Neural crest cell (in vitro differentiated cells): ENCODE measurements at places on chromosomes 12 and 14.
A peak's percentile ranks its signal among the peaks of the same experiment; 100 is the strongest.

DNA sequence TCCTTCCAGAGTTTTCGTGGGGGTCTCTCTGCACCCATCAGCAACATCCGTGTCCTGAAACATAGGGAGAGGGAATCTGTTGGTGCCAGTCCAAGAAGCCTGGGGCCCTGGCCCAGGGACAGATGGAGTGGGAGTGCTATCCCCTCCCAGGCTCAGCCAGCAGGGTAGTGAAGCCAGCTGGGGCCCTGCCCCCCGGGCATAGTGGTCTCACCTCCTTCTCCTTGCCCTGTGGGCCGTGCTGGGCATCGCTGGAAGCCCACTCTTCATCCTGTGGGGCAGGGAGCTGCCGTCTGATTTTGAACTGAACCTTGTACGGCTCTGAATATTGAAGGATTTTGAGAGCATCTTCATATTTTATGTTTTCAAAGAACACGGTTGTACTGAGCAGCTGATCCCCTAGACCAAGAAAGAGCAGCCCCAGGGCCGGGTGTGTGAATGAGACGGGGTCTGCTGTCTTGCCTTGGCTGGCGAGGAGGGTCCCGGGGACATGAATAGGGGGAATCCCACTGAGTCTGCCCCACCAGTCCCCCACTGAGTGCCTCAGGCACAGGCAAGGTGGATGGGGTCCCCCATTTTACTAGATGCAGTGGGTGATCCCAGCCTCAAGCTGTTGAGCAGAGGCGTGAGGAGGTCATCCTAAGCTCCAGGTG, 23.3 kb downstream of the AHNAK2 start:
- DNase-seq, result no peak

DNA sequence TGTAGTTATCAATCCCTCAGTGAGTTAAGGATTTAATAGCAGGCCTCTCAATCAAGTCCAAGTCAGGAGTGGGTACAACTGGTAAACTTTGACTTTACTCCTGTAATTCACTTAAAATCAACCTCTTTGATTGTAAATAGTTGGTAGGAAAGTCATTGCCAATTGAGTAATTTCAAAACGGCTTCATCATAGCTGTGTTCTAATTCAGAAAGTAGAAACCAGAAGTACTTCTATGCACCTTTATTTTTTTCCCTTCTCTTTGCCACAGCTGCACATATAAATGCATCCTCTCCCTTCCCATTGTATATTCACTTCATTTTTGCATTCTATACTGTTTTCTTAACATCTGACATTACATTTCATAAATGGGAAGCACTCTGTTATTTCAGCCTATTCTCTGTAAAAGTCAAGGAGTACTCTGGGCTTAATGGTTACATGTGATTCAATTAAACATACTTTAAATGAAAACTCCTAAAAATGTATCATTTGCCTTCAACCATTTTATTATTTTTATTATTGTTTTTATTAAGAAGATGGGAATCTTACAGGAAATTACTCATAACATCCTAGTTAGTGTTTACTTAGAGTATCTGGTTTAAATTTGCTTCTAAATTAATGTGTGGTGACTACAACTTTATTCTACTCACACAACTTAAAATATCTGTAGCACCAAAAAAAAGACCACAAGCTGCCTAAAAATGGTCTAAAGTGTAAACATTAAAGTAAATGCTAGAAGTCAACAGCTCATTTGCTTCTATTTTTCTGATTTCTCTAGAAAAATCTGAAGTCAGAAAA, 171.2 kb downstream of the CEP128 start:
- no peak for DNase-seq

DNA sequence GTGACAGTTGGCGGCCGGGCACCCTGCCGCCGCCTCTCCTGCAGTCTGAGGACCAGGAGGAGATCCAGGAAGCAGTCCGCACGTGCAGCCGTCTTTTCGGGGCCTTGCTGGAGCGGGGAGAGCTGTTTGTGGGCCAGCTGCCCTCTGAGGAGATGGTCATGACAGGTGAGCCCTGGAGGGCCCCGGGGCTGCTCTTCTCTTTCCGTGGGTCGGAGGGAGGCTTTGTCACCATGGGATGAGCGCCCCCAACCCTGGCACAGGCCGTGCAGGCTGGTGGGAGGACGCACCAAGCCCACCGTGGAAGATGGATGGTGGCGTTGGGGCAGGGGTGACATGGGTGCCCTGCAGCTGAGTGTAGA, 532 bp downstream of the NOC4L start:
- no peak for DNase-seq

DNA sequence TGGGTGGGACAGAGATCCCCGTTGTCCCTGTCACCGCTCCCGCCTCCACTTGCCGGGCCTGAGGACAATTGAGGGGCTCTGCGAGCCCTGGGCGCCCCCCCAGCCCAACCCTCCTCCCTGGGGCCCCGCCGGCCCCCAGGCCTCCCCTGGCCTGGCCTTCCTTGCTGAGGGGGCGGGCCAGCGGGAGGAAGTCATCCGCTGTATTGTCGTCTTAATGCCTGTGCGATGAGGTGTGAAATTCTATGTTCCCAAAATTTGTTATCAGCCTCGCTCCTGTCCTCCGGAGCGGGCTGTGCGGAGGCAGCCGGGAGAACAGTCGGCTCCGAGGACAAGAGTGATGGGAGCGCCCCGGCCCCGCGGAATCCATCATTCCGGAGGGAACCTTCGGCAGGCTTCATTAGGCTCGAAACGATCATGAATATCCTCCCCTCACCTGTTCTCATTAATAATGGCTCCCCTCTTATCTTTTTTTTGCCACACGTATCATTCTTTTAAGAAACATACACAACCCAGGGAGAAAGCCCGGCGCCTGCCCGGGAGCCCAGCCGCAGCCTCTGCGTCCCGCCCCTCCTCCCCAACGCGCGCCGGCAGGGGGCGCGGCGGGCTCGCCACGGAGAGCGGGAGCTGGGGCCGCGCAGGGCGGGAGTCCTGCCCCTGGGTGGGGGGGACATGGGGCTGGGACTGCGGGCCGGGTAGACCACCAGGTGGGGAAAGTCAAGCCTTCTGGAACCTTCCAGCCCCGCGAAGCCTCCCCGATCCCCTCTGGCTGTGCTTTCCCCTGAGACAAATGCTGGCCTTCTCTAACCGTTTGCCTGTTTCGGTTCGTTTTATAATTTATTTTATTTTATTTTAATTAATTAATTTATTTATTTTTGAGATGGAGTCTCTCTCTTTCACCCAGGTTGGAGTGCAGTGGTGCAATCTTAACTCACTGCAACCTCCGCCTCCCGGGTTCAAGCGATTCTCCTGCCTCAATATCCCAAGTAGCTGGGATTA, 17.1 kb upstream of the DLK1 start:
- peak; percentile 37 for DNase-seq

- DNase-seq, result no peak
Observed at GRCh38 chr12:84924981-84925380, 12.4 kb upstream of the SLC6A15 start.

- DNase-seq, result no peak
Observed at GRCh38 chr14:24259282-24260025, 3.5 kb downstream of the TGM1 start.

DNA sequence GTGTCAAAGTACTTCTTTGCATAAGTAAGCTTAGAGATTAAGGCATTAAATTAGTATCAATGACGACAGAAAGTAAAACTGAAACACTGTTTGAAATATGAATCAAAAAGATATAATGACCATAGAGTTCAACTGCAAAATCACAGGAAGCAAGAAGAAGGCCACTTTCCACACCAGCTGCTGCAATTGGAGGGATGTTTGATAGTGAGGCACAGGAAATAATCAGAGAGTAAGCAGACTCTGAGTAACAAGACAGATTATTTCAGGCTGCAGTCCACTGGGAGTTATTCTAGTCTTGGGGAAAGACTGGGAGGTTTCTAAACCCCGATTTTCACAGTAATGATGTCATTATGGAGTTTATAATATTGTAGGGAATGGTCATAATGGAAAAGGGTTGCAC, 12.9 kb downstream of the MDGA2 start:
- DNase-seq, result no peak

DNA sequence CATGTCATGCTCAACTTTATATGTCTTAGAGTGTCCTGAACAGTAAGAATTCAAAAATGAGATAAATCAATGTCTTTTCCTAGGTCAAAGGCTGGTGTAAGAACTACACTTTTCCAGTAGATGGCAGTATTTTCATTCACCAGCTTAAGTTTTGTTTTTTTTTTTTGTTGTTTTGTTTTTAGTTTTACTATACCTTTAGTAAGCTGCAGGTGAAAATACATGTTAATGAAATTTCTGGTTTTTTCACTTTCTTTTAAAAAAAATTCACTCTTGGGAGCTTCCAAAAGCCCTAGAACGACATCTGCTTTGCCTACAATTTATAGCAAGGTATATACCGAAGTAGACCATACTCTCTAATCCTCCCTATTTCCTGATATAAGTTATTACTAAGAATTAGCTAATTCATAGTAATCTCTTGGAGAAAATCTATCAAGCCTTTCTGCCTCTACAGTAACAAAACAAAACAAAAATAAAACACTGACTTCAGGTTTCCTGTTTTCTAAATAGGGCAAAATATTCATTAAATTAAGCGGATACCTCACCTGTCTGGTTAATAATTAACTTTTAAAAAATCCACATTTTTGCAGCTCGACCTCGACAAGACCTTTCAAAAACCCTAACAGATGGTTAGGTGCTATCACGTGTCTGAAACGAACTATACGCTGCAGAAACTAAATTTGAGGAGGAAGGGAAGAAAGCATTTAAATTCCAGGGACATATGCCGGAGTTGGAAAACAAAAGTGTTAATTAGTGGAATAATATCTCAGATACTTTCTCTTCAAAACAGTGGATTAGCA, 2.7 kb upstream of the SAMD4A start:
- DNase-seq, result no peak

DNA sequence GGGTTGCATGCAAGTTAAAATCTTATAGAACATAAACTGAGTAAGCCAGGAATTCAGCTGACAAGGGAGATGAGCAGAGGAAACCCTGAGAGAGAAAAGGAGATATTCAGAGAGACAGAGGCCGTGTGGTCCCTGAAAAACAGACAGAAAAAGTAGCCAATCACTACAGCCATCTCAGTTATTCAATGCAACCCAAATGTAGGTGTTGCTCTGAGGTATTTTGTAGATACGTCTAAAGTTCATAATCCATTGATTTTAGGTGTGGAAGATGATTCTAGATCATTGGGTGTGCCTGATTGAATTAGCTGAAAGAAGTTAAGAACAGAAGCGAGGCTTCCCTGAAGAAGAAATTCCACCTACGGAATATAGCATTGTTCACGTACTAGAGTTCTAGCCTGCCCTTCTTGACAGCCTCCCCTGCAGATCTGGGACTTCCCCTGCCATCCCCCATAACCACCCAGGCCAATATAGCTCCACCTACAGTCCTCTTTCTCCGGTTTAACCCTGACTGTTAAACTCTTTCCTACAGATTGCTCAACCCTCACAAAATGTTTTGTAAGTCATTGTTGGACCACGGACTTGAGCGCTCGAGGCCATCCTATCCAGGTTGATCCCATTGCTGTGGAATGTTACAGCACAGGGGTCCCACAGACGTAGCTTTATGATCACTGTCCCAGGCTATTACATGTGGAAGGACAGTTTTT, 21.7 kb downstream of the AICDA start:
- DNase-seq, result no peak

DNA sequence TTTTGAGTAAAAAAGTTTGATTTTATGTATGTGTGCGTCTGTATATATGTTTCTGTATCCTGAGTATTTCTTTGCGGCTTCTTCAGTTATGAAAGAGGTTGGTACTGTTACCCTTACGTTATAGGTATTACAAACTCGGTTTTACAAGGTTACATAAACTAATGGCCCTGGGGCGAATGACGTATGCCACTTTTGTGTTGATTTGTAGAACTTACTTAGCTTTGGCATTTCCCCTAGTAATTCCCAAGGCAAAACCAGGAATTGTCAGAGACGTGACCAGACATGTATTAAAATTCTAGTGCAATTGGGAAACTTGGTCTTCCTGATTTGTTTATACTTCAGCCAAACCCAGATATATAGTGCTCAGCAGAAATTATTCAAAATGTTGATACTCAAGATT, 93.3 kb downstream of the DUSP16 start:
- no peak for DNase-seq

- DNase-seq, result no peak
Observed at GRCh38 chr14:58978343-58978742, 210.1 kb upstream of the DAAM1 start.

GRCh38 chr12:104551-105081, 38.0 kb downstream of the IQSEC3 start:
- DNase-seq, result no peak

DNA sequence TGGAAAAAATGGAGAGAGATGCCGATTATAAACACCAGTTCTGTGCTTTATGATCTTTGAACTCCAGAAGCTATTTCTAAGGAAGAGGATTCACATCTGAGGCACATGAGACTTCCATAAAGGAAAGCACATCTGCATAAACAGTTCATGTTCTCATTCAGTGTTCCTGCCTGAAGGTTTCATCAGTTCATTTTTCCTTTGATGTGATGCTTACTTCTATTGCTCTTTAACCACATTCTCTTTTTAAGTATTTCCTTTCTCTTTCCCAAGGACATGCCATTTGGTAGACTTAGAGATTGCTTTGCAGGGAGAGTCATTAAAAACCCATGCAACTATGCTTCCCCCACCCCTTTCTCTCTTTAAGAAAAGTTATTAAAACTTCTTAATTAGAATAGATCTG, 387.0 kb upstream of the FLRT2 start:
- no peak for DNase-seq

GRCh38 chr14:90045616-90046015, 16.2 kb upstream of the KCNK13 start:
- no peak for DNase-seq

DNA sequence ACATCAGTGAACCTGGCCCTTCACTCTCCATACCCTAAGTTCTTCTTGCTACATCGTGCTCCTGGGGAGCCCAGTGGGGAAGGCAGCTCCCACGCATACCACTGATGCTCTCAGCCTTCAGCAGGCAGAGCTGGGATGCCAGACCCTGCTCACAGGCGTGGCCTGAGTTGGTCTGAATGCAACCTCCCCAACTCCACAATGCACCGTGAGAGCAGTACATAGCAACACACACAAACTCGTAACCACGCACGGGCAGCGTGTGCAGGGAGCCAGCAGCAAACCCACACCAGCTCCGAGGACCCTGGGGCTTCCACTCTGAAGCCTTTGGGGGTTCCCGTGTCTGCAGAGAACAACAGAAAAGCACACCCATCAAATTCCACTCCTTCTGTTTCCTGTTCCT, 37.3 kb downstream of the ANO2 start:
- no peak for DNase-seq

- DNase-seq, result no peak
Observed at GRCh38 chr14:35292770-35293561, 784 bp downstream of the PSMA6 start.
